EL (cell line): ENCODE measurements at places on chromosomes 4 and X.

- DNase-seq, result no peak
Observed at GRCh38 chr4:100087743-100088142, 102.5 kb downstream of the DDIT4L start.

DNA sequence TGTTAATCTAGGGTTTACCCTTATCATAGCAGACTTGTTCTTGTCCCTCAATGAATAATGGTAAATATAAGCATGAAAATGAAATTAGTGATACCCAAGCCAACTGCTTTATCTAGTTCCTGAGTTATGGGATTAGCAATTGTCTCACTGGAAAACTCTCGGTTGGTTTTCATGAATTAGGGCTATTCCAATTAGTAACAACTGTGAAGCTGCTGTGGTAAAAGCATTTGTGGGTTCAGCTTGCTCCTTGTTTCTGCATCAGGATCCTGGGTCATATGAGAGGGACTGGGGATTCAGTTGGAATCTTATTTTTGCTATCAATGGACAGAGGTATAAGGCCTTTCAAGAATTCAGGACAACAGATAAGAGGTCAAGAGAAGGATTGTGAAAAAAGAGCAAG, 50.2 kb downstream of the DCX start:
- no peak for DNase-seq

GRCh38 chr4:83387012-83387411, 52.4 kb upstream of the HPSE start:
- no peak for DNase-seq

DNA sequence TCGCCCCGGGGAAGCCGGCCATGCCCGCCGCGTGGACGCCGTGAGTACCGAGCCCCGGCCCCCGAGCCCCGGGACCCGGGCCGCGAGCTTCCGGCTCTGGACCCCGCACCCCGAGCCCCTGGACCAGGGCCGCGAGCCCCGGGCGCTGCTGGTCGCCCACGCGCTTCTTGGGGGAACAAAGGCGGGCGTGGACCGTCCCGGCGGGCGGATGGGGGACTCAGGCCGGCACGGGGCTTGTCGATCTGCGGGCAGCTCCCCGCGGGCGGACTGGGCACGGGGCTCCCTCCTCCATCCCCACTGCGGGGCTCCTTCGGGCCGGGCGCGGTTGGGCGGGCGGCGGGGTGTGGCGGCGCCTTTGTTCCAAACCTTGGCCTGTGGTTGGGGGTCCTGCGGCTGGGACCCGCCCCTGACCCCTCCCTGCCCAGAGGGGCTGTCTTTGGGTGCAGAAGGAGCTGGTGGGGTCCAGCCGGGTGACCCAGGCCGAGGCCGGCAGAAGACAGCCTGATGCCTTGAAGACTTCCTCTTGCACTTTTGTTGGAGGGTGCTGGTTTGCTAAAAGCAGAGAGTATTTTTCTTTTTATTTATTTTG, 25.2 kb upstream of the ADD1 start:
- DNase-seq, result no peak

- no peak for DNase-seq
Observed at GRCh38 chrX:148020329-148020728, 39.2 kb downstream of the FMR1NB start.

GRCh38 chr4:5030221-5030620, 11.0 kb upstream of the CYTL1 start:
- no peak for DNase-seq

GRCh38 chr4:88419874-88420273, 37.0 kb upstream of the HERC5 start:
- DNase-seq, result no peak

DNA sequence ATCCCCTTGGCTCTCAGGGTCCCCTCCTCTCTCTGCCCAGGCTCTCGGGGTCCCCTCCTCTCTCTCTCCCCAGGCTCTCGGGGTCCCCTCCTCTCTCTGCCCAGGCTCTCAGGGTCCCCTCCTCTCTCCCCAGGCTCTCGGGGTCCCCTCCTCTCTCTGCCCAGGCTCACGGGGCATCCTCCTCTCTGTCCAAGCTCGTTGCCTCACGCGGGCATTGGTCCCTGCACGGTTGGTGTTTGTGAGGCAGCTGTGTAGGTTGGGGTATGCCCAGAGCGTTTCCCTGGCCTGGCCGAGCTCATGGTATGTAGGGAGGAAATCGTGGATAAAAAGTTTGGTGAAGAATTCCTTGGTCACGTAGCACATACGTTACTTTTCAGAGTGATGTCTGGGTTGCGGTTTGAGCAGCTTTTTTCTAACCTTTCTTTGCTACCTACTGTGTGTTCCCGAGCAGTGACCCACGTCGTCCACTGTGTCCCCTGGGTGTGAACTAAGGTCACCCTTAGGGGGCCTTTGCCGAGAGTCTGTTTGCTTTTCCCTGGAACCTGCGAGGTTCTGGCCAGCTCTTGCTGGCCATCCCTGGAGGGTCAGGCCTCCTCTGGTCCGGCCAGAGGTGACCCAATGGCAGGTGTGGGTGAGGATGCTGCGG, 36.6 kb downstream of the PCGF3 start:
- no peak for DNase-seq

DNA sequence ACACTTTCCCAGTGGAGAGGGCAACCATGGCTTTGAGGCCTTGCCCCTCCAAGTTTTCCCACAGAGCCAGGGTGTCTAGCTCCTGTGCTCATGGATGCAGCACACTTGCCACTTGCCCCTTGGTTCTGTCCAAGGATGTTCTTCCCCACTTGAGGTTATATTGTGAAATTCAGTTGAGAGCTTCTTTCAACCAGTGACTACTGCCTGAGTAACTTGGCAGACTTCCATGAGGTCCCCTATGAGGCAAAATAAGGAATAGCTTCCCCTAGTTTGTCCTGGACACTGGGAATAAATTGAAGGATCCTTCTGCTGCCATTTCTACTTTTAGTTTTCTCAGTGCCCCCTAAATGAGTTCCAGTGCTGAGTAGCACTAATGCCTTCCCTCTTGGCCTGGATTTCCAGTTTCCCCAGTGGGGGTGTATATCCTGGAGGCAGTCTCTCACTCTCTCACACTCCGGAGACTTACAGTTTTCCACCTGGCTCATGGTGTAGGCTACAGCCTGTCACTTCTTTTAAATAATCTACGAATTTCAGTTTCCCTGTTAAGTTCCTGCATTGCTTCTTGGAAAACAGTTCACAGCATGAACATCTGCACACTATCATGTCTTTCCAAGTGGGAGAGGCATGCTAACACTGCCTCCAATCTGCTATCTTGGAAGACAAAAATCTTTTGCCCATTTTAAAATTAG, 36.4 kb upstream of the ADH4 start:
- peak; percentile 53 for DNase-seq

- peak; percentile 50 for DNase-seq
Observed at GRCh38 chr4:100823066-100823992, 305.5 kb upstream of the EMCN start.

DNA sequence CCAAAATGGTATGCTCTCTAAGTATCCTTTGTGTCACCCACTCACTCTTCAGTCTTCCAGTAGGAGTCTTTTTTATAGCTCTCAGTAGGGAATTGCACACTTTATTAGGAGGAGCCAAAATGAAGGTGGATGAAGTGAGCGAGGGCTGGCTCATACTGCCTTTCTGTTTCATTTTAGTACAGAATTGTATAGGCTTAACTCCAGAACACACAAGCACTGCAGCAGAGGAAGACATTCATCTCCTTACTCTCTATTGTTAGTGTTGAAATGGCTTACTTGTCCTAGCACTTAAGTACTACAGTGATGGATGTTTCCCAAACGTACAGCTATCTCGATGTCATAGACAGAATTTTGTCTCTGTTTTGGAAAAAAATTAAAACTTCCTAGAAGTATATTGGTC, 327.3 kb upstream of the ATOH1 start:
- no peak for DNase-seq

- peak; percentile 67 for DNase-seq
Observed at GRCh38 chrX:124555036-124555595, 208.8 kb downstream of the SH2D1A start.

- no peak for DNase-seq
Observed at GRCh38 chr4:174983128-174983750, 65.1 kb downstream of the ADAM29 start.

DNA sequence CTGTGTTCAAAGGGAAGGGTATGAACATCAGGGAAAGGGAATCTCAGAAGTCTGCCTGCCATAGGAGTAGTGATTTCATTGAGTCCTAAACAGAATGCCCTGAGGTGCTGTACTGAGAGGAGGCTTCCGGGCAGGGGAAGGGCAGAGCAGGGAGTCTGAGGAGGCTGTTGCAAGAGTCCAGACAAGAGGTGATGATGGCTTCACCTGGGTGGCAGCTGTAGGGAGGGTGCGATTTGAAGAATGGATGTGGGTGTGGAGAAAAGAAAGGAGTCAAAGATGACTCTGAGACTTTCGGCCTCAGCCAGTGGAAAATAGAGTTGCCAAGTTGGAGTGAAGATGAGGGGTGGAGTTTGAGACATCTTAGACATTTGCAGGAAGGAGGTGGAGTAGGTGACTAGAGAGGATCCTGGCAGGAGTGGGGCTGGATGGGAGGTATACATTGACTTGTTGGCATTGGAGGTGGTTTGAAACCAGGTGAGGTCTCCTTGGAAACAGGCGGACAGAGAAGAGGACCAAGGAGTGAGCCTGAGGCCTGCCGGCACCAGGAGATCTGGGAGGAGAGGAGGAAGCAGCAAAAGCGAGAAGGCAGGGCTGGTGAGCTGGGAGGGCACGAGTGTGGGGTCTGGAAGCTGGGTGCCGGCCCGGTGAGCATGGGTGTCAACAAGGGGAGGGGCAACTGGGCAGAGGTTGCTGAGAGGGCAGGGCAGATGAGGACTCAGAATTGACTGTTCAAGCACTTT, 24.2 kb downstream of the TBC1D14 start:
- no peak for DNase-seq

GRCh38 chr4:56856656-56857055, 35.2 kb upstream of the SPINK2 start:
- DNase-seq, result no peak

- DNase-seq, result no peak
Observed at GRCh38 chr4:61211781-61212180, 11.7 kb downstream of the ADGRL3 start.

DNA sequence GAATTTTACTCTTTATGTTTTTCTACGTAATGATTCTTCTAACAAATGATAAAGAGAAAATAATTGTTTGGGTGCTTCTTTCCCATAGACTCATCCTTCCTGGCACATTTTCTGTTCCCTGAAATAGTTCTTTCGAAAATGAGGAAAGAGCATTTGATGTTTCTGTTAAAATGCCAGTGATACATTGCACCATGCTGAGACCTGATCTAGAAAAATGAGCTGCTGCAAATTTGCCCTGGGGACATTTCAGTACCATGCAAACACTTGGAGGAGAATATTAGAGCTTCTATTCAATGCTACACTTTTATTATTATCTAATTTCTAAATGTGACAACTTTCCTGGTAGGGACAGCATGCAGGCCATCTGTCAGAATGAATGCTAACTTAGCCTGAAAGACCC, 83.3 kb downstream of the C4orf33 start:
- DNase-seq, result no peak

DNA sequence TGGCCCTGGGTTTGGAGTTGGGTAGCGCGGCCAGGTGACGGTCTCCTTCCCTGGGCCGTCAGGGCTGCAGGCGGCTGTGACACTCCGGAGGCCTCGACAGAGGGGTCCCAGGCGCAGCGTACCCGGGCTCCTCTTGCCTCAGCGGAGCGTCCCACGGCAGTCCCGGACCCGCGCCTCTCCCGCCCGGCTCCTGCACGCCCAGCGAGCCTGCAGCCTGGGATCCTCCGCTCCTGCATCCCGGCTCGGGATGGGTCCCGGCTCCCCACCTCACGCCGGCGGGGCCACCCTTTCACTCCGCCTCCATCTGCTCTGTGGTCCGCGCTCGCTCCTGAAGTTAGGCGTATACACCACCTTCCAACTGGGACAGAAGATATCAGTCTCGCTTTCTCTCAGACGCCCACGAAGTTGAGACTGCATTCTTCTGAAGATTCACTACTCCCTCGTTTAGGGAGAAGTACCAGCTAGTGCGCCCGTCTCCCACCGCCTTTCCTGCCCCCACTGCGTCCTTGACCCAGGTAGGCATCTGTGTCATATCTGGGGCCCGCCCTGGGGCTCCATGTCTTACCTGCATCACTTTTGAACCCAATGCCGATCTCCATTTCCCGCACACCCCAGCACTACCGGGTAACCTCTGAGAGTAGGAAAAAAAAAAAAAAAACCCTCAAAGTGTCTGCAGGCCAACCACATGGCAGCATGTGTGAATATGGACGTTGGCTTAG, 32.3 kb upstream of the KDR start:
- DNase-seq, result no peak

DNA sequence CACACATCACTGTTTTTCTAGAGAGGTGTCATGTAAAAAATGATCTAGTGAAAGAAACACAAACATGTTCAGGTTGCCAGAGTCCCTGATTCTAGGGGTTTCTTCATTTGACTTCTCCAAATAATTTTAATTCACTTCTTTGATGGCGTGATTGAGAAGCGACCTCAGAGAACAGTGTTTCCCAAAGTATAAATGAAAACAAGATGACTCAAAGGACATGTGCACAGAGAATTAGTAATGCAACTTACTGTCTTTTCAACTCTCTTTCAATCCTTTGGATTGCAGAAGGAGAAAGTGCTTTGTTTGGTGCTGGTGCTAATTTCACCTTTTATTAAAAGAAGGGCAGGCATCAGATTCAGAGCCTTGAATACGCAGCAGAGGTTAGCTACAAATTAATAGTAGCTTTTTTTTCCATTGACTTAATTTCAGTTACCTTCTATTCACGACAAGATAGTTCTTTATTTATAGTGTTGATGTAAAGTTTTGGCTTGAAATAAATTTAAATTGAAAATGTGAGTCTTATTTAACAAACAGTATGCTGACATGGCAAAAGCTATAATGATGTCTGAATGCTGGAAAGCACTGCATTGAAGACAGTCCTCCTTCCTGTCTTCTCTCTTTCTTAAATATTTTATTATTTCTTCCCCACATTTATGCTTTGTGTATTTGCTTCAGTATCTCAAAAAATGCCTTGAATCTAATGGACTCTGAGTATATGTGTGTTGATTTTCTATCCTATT, 85.1 kb downstream of the SLC10A7 start:
- DNase-seq, result no peak

GRCh38 chr4:84582302-84582987, 482 bp upstream of the CDS1 start:
- DNase-seq, result peak; percentile 52
